ENCODE measurements at places on chromosomes 4 and X.

GRCh38 chrX:21932292-21933002, 8.1 kb upstream of the SMS start:
- DNase-seq = no peak

GRCh38 chr4:6776920-6777635, 5.4 kb upstream of the KIAA0232 start:
- no peak for DNase-seq

DNA sequence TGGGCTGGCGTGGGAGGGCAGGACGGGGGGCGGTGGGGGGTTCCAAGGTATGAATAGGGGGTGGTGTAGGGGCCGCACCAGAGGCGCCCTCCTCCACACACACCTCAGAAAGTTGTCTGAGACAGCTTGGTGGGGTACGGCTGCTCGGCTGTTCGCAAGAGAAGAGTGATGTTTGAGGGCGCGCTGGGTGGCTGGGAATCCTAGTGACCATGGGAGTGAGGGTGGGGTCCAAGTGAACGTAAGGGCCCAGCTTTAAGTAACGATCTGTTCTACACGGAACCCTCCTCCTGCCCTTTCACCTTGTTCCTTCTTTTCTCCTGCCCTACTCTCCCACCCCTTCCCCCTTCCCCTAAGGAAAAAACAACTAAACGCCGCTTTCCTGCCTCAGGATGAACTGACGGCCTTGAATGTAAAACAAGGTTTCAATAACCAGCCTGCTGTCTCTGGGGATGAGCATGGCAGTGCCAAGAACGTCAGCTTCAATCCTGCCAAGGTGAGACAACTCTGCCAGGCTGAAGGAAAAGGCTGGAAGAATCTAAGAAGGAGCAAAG, 664 bp downstream of the MED12 start:
- peak; percentile 32 for DNase-seq

- DNase-seq = peak; percentile 74
Observed at GRCh38 chr4:113468165-113469022, 293.1 kb downstream of the CAMK2D start.

- DNase-seq = no peak
Observed at GRCh38 chr4:94912606-94913005, 154.9 kb downstream of the BMPR1B start.

DNA sequence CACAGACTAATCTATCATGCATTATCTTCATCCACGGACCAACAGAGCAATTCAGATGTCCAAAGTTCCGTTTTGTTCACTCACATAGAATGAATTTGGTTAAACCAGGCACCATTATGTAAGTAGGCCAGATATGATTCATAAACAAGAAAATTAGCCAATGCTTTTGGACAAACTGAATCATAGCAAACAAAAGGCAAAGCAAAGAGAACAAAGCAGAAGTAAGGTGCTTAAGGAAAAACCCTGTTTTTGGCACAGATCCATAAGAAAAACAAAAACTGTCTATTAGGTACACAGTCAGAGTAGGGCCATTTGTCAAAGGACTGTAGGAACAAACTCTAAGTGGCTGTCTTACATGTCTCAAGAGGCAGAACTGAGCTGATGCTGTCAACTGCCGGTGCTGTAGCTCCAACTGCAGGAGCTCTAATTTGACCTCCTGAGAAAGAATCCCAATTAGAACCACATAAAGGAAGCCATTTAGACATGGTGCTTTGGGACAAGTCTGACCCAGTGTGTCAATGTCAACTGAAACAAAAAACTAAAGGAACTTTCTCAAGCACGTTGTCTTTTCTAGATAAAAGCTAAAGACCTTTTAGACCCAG, 146.7 kb downstream of the COL25A1 start:
- DNase-seq = no peak

- no peak for DNase-seq
Observed at GRCh38 chr4:15964159-15964558, 1.2 kb upstream of the FGFBP2 start.

DNA sequence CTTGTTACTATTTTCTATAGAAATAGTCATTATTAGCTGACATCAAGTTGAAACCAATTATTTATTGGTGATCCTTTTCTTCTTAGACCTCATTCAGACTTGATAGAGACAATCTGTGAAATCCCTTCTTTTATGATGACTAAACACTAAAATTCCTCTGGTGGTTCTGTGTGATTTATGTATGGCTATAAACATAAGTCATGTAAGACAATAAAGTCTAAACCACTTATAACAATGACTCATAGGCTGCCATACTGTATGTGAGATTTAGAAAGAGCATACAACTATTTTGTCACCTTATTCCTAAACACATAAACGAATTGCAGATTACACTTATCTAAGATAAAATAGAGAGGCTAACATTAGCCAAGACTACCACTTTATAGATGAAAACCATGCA, 101.1 kb upstream of the PRR32 start:
- DNase-seq = no peak

DNA sequence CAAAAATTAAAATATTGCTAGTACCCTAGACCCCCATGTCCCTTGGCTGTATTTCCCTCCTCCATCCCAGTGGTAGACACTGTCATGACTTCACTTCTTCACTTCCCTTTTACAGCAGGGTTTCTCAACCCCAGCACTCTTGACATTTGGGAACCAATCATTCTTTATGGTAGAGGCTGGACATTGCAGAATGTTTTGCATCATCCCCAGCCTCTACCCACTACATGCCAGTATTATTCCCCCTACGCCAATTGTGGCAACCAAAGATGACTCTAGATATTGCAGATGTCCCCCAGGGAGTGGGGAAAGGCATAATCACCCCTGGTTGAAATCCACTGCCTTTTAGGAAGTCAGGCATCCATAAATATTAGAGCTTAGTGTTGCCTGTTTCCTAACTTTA, 138.6 kb downstream of the AMELX start:
- DNase-seq = no peak

Measured in G401 (cell line).